A549 treated with GW870086 at 1 μM for 4 hours (cell line): ENCODE measurements at places on chromosomes 7 and 10. TPM values are rescaled to one million over a fixed set of nuclear protein-coding genes. Genes with fewer than 3 reads are reported as not detected.

AKR1C1 gene
- total RNA-seq = 445 to 630 TPM (median 590 TPM) in 5 replicates

PTF1A gene
- total RNA-seq = not detected in 5 replicates

CCL24 gene
- not detected in 5 replicates for total RNA-seq

SIRT1 gene
- 18.6 to 22.3 TPM (median 22.0 TPM) in 5 replicates for total RNA-seq

TYW1 gene
- total RNA-seq = 14.2 to 15.7 TPM (median 14.6 TPM) in 5 replicates

PRKG1 gene
- 0.02 TPM in 2 of 5 replicates, not detected in the others for total RNA-seq

AKR1C2 gene
- 3,394 to 3,918 TPM (median 3,696 TPM) in 5 replicates for total RNA-seq

ELMO1 gene
- 1.9 to 3.4 TPM (median 2.1 TPM) in 5 replicates for total RNA-seq

TAS2R3 gene
- total RNA-seq = 0.14 TPM in 1 of 5 replicates, not detected in the others

FAM25A gene
- not detected in 5 replicates for total RNA-seq

SCD gene
- total RNA-seq = 136 to 195 TPM (median 167 TPM) in 5 replicates

ITPRID1 gene
- total RNA-seq = not detected in 5 replicates

GPR15LG gene
- not detected in 5 replicates for total RNA-seq

SEMA3A gene
- 3.5 to 5.8 TPM (median 5.1 TPM) in 5 replicates for total RNA-seq

COPG2 gene
- 11.9 to 15.8 TPM (median 13.5 TPM) in 5 replicates for total RNA-seq

TUBAL3 gene
- total RNA-seq = 0.19 to 0.50 TPM (median 0.27 TPM) in 5 replicates

NEURL1 gene
- 0.19 to 0.69 TPM (median 0.38 TPM) in 5 replicates for total RNA-seq

MBL2 gene
- total RNA-seq = not detected in 5 replicates

UCN3 gene
- total RNA-seq = not detected in 5 replicates

TSPAN12 gene
- total RNA-seq = 0.38 to 0.63 TPM (median 0.49 TPM) in 5 replicates

WNT8B gene
- not detected in 5 replicates for total RNA-seq

RHBDD2 gene
- 77.6 to 98.4 TPM (median 94.4 TPM) in 5 replicates for total RNA-seq

NIPSNAP2 gene
- 42.8 to 58.6 TPM (median 52.1 TPM) in 5 replicates for total RNA-seq

DDX56 gene
- total RNA-seq = 106 to 140 TPM (median 118 TPM) in 5 replicates

PAXIP1 gene
- total RNA-seq = 11.6 to 15.4 TPM (median 14.8 TPM) in 5 replicates

LRIT1 gene
- not detected in 5 replicates for total RNA-seq

UBE3C gene
- 56.2 to 74.9 TPM (median 67.4 TPM) in 5 replicates for total RNA-seq

NUTM2E gene
- total RNA-seq = 0.23 to 0.87 TPM (median 0.43 TPM) in 5 replicates

ACTR3C gene
- total RNA-seq = 0.36 TPM in 1 of 5 replicates, not detected in the others

CHST3 gene
- total RNA-seq = 39.3 to 51.6 TPM (median 50.0 TPM) in 5 replicates

MPP7 gene
- 0.10 to 0.21 TPM (median 0.11 TPM) in 4 of 5 replicates, not detected in the other for total RNA-seq

AMZ1 gene
- total RNA-seq = 0.02 to 0.05 TPM (median 0.03 TPM) in 3 of 5 replicates, not detected in the others

ELFN1 gene
- 0.22 to 0.38 TPM (median 0.38 TPM) in 5 replicates for total RNA-seq

NPFFR1 gene
- 0.05 TPM in 1 of 5 replicates, not detected in the others for total RNA-seq

FKBP6 gene
- total RNA-seq = not detected in 5 replicates

FIS1 gene
- 136 to 151 TPM (median 137 TPM) in 5 replicates for total RNA-seq

CYP26C1 gene
- total RNA-seq = not detected in 5 replicates

ZNF853 gene
- 1.7 to 2.9 TPM (median 2.5 TPM) in 5 replicates for total RNA-seq

SPRN gene
- total RNA-seq = 0.18 to 0.47 TPM (median 0.25 TPM) in 5 replicates

PKD2L1 gene
- total RNA-seq = 0.06 to 0.39 TPM (median 0.08 TPM) in 4 of 5 replicates, not detected in the other

TRIM73 gene
- total RNA-seq = 1.2 to 2.7 TPM (median 2.4 TPM) in 5 replicates

UPK3B gene
- 12.7 to 21.8 TPM (median 18.7 TPM) in 5 replicates for total RNA-seq

BLNK gene
- total RNA-seq = not detected in 5 replicates

TMEM270 gene
- total RNA-seq = 0.32 TPM in 1 of 5 replicates, not detected in the others

MOGAT3 gene
- not detected in 5 replicates for total RNA-seq

EVX1 gene
- total RNA-seq = 0.09 to 0.27 TPM (median 0.11 TPM) in 5 replicates

INTS15 gene
- total RNA-seq = 19.0 to 28.8 TPM (median 24.4 TPM) in 5 replicates

TAF3 gene
- 6.5 to 7.9 TPM (median 7.4 TPM) in 5 replicates for total RNA-seq

SLC16A9 gene
- total RNA-seq = 0.06 to 0.17 TPM (median 0.07 TPM) in 5 replicates

CREB5 gene
- total RNA-seq = 3.2 to 5.5 TPM (median 4.9 TPM) in 5 replicates

TNPO3 gene
- total RNA-seq = 38.8 to 42.8 TPM (median 42.3 TPM) in 5 replicates

SEMA4G gene
- 7.5 to 9.3 TPM (median 8.7 TPM) in 5 replicates for total RNA-seq

EIF5AL1 gene
- total RNA-seq = 1.8 to 3.7 TPM (median 2.0 TPM) in 5 replicates

GRID1 gene
- 0.17 to 0.32 TPM (median 0.29 TPM) in 5 replicates for total RNA-seq

TDRD1 gene
- not detected in 5 replicates for total RNA-seq
